ENCODE measurements at places on chromosomes 3 and 15. TPM values are rescaled to one million over a fixed set of nuclear protein-coding genes. Genes with fewer than 3 reads are reported as not detected.

HGD gene
- polyA plus RNA-seq = 71.8 TPM

- no peak for DNase-seq
Measured at GRCh38 chr3:21449738-21450137, 301.3 kb downstream of the ZNF385D start.

DNA sequence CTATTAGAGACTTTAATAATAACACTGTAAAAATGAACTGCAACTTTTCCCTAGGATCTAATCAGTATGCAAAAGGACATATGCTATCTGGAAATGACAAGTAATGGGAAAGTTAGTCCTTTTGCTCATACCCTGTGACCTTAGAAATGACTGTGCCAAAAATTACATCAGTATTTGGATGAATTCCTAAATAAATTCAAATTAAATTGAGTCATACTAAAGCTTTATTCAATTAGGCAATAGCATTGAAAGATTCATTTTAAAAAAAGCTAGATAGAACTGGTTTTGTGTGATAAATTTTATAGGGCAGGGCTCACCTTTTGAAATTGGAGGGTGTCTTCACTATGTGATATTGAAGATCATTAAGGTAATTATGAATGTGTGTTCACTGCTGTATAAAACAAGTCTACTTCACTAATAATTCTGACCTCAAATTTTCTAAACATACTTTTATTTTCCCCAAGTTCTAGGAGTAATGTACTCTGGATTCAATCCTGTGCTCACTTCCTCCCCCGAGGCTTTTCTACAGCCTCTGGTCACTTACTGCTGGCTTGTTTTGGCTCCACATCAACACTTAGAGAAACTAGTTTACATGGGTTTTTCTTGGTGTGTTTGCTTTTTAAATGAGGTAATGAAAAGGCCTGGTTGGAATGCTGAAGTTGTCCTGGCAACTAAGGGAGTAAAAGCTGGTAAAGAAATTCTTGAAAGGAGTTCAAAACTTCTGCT lies 44.4 kb upstream of the SPTSSB start:
- DNase-seq = no peak

CCR5 gene
- 0.94 TPM for polyA plus RNA-seq

IL16 gene
- polyA plus RNA-seq = 9.7 TPM

GRCh38 chr15:101145362-101145761 lies 106.5 kb downstream of the CHSY1 start:
- no peak for DNase-seq

LRRC2 gene
- polyA plus RNA-seq = 0.61 TPM

PP2D1 gene
- polyA plus RNA-seq = not detected

DNA sequence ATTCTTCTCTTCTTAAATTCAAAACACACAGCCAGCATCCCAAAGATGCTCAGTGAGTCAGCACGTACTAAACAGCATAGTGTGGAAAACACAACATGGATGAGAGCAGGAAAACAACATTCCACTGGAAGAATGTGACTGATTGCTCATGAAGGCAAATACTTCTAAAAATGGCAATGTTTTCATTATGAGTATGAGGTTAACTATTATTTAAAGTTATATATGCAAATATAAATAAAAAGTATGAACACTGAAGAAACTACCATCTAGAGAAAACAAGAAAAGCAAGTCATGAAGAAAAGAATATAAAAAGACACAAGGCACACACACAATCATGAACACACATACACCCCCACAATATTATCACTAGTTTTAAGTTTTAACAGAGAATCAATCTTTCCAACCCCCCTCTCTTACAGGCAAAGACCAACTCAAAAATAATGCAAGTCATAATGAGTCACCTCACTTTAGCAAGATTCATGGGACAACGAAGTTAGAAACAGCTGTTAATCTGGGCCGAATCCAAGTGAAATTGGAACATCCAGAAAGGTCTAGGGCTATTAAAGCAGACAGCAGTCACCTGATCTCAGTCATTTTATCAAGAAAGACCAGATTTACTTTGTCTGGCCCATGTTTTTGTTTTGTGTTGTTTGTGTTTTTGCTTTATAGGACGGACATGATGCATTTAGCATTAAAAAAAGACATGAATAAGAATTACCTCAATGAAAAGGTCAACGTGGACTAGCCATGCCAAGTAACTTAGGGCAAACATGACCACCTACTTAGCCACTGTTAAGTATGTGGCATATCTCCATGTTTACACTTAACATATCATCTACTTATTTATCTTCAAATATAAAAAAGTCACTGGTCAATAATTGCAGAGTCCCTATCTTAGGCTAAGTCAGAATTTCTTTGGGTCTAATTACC lies 18.1 kb downstream of the GBE1 start:
- no peak for DNase-seq

DNA sequence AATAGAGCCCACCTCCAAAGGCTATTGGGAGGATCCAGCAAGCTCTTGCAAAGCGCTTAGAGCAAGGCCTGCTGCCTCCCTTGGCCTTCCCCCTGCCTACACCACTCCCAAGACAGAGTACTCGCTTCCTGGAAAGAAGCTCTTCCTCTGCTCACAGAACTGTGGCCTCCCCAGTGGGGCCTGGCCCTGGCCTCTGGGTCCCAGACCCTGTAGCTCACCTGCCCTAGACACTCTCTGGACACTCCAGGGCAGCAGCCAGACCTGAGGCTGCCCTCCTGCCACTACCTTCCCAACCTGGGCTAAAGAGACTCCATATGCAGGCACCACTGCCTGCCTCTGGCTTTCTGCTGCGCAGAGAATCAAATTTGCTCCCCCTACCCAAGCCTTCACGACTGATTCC lies 49.9 kb downstream of the GRIP2 start:
- DNase-seq = no peak

SEMA6D gene
- polyA plus RNA-seq = 55.6 TPM

All from small intestine (tissue), 16 donors.